ENCODE measurements at places on chromosomes 6 and 20.

DNA sequence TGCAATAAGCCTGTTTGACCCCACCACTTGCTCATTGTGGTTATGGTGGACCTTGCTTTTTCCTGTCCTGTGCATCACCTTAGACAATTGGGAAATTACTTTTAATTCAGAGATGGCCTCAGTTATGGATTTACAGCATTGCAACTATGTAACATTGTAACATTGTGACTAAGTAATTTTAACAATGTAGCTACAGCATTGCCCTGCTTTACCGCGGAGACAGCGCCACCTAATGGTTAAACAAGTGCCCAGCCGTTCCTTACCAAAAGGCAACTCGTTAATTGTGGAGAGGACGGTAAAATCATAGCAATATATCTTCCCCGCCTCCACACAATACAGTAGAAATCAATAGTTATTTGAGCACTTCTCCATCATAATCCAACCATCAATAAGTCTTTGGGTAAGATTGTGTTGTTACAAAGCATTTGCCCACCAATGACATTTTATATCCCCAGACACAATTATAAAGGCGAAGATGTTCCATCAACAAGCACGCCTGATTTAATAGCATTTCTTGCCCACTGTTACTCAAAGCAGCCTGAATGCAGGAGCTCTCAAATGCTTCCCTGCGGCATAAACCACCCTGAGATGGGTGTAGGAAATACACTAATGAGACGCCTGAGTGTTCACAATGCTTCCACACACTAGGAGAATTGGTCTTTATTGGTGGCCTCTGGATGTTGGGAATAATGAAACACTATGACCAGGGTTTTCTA lies 93.7 kb downstream of the PROKR2 start:
- peak; percentile 31 for DNase-seq

GRCh38 chr6:136677344-136677743 lies 114.9 kb downstream of the MAP3K5 start:
- no peak for DNase-seq

- no peak for DNase-seq
These were observed 2.9 kb upstream of the TAAR1 start for GRCh38 chr6:132661906-132662305.

DNA sequence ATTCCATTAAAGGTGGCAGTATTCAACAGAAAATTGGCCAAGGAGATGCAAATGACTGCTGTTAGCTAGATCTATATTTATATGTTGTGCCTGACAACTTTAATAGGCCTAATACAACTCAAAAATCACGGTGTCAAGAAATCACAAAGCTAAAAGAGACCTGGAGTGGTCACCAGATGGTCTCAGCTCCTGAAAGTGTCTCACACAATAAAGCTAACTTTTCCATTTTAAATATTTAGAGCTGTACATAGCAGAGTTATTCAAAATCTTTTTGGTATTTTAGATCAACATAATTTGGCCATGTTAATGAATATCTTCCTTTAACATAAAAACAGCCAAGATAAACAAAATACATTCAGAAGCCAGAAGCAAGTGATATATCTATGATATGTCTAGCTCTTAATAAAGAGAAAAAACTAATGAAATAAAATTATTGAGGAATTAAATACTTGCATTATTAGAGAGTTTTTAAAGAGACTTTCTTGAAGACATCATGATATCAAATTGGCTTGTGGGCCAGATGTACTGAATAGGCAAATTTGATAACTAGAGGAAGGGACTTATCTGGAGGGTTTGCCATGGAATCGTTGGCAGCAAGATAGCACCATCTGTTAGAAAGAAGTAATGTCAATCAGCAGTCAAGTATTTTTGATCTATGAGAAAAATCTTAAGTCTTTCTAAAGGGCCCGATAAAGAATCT lies 84.9 kb upstream of the SCAF8 start:
- no peak for DNase-seq

- DNase-seq = no peak
These were observed 43.9 kb upstream of the EXOC2 start for GRCh38 chr6:736657-737446.

GRCh38 chr20:1861347-1861976 lies 33.7 kb upstream of the SIRPA start:
- DNase-seq = no peak

GRCh38 chr20:43458422-43458924 lies 777 bp downstream of the SRSF6 start:
- no peak for DNase-seq

- DNase-seq = no peak
These were observed 97.3 kb upstream of the OPRM1 start for GRCh38 chr6:153941768-153942167.

GRCh38 chr20:15399781-15400180 lies 1062.4 kb upstream of the FLRT3 start:
- no peak for DNase-seq

GRCh38 chr20:56453352-56453751 lies 15.1 kb upstream of the RTF2 start:
- DNase-seq = no peak

GRCh38 chr6:140001821-140002341 lies 627.4 kb upstream of the CITED2 start:
- DNase-seq = no peak

- DNase-seq = no peak
These were observed 20.9 kb upstream of the TCP11 start for GRCh38 chr6:35161776-35162607.

- no peak for DNase-seq
These were observed 597 bp downstream of the ADA start for GRCh38 chr20:44650771-44651433.

DNA sequence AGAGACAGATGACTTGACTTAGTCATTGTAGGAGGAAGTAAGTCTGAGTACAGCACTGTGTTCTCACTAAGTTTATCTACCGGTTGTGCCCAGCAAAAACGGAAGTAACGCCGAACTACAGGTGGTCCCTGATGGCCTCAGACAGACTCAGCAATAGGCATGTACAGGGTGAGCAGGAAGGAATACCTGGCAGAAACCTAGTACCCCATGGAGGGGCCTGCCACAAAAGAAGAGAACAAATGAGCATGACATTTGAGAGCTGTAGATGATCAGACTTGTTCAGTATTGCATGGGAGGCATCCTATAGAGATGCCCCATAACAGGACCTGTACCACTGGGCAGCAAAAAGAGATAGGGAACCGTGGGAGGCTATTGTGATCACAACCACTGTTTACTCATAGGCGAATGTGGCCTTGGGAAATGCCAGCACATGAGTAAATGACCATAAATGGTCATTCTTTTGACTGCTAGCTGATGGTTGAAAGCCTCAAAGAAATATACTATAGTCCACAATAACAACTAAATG lies 106.4 kb upstream of the TAB2 start:
- DNase-seq = no peak

GRCh38 chr6:30730601-30731435 lies 10.7 kb downstream of the TUBB start:
- DNase-seq = peak; percentile 80

Data from GM12892 (cell line).